LoVo (cell line): ENCODE measurements at places on chromosomes 11 and 22.

DNA sequence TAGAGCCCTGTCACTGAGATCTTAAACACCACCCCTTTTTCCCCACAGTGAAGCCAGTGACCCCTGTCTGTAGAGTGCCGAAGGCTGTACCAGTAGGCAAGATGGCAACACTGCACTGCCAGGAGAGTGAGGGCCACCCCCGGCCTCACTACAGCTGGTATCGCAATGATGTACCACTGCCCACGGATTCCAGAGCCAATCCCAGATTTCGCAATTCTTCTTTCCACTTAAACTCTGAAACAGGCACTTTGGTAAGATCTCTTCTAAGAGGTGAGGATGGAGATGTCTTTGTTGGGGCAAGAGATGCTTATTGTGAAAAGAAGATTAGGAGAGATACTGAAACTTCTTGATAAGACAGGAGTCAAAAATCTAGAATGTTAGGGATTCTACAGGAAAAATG is 75.9 kb downstream of the JAM3 start:
- no peak for DNase-seq

DNA sequence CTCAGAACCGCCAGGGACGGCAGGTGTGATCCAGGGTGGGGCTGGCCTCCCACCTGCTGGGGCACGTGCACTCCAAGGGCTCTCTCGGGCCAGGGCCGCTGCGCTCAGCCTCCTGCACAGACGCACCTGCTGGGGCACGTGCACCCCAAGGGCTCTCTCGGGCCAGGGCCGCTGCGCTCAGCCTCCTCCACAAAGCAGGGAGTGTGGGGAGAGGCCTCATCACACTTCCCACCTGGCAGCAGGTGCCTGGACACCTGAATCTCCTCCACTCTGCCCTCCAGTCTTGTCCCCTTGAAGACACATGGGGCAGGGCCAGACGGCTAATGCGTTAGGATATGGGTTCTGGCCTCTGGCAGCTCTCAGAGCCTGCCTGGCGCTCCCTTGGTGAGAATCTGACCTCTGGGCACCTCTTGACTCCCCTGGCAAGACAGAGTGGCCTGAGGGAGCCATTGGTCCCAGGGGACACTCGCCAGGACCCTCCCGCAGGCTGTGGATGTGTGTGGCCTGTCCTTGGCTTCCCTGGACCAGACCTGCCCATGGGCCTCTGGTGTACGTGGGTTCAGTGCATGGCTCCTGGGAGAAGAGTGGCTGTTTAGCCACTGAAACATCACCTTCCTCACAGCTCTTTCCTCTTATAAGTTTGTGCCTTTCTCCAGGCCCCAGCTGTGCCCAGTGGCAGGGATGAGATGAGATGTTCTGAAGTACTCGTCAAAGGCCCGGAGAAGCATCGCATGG is 73.5 kb downstream of the BRD1 start:
- no peak for DNase-seq

DNA sequence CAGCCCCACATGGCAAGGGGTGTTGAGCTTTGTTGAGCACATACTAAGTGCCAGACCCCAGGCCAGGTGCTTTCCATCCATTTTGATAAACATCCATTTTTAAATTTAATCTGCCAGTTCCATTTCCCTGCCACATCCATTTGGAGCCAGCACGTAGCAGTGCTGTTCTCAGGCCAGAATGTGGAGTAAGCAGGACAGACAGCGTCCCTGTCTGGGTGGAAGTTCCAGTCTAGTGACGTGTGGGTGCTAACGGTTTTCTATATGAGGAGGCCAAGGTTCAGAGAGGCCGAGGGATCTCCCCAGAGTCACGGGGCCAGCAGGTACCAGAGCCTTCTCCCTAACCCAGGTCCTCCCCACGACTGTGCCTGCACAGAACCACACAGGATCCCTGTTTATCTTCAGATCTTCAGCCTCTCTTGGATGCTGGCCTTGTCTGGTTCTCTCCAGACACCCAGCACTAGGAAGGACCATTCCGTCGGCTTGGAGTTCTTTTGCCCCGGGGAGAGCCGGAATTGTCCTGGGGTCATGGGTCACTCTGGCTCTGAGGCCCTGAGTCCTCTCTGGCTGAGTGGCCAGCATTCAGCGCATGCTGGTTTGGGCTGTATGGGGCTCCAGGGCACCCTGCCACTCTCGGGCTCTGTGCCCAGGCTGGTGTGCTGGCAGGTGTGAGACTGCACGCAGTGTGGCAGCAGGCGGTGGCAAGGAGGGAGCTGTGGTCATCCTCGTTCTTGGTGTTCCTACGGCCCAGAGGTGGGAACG is 63.6 kb upstream of the PPARA start:
- DNase-seq: no peak

DNA sequence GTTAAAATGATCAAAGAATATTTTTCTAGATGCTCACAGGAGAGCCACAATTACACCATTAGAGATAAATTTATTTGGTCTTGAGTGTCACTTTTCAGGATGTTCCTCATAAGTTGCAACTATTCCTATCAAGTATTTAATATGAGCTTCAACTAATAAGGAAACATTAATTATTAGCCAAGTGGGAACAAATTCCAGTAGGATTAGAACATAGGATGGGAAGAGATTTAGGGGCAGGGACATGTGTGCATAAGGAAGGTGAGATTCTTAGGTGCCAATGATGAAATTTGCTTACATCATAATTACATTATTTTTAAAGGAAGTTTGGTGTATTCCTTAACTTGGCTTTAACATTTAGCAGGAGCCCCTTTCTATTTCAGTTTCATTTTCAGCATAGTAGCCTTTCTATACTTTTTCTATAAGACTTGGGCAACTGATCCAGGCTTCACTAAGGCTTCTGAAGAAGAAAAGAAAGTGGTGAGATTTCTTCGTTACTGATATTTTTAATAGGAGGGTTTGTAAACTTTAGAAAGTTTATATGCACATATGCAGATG is 38.8 kb downstream of the CSRP3 start:
- no peak for DNase-seq

- peak; percentile 23 for DNase-seq
These were observed 12.9 kb downstream of the STARD10 start for GRCh38 chr11:72781063-72781312.

DNA sequence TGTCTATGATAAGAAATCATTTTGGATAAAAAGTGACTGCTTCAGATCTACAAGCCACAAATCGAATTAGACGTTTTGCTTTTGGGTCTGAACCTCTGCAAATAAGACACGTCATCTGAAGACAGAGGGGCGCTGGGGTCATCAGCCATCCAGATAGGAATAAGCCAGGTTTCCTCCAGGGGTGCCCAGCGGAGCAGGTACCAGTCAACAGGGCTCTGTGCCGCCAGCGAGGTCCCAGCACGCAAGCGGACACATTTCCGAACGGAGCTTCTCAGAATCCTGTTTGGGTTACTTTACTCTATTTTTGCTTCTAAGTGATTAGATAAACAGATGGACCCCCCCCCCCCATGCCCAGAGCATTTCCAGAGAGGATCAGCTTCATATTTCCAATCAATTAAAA is 873.8 kb downstream of the BRD1 start:
- no peak for DNase-seq

DNA sequence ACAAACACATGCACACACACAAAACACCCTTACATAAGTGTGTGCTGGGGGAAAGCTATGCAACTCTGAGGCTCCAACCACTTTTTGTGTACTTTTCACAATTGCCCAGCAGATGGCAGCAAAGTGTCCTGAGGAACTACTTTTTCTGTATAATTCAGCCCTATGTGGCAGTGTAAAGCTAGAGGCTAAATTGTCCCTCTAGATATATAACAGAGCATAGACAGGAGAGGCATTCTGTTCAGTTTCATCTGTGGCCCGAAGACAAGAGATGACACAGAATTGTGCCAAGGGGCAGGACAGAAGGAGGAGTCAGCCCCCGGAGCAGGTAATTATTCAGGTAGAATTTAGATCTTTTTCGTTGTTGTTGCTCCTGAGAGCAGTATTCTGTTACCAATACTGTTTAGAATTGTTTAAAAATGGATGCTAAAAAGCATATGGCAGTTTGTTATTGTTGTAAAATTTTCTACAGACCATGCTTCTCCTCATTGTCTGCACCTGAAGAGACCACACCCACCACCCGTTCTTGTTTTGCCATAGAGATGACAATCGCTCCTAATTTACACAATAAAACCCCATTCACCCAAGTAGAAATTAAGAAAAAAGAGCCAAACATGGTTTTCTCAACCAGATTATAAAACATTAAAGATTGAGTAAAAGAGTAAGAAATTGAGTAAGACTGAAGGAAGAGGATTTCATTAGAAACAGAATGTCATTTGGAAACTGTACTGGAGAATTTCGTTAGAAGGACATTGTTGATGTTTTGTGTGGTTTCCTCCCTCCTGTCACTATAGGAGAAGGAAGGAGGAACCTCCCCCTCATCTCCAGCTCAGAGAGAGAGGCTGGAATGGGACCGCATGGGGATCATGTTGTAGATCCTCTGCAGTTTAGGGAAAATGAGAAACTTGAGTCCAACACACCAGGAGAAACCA is 14.5 kb upstream of the MS4A7 start:
- peak; percentile 55 for DNase-seq

- peak; percentile 52 for DNase-seq
These were observed 32.4 kb upstream of the EED start for GRCh38 chr11:86212019-86212611.

DNA sequence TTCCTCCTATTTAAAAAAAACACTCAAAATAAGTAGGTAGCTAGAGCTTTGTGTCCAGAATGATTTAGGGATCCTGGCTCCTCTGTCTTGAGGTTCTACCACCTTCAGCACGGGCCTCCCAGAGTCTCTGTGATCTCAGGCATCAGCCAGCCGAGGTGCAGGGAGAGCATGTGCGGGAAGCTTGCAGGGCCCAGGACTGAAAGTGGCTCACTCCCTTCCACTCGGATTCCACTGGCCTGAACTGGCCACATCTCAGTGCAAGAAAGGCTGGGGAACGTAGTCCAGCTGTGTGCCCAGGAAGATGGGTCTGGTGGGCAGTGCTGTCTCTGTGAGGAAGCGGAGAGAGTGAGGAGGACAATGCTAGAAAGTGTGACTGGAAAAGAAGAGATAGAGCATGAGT is 68.3 kb upstream of the MYOD1 start:
- DNase-seq: no peak

- DNase-seq: no peak
These were observed 30.8 kb downstream of the APOL3 start for GRCh38 chr22:36129486-36130388.
